ENCODE measurements at places on chromosomes 5 and 9.
A peak's percentile ranks its signal among the peaks of the same experiment; 100 is the strongest.

GRCh38 chr9:97575673-97576200 is 57.4 kb downstream of the TSTD2 start:
- DNase-seq, result no peak

- DNase-seq, result peak; percentile 33
These were observed 16.9 kb upstream of the PLCXD3 start for GRCh38 chr5:41527201-41527779.

DNA sequence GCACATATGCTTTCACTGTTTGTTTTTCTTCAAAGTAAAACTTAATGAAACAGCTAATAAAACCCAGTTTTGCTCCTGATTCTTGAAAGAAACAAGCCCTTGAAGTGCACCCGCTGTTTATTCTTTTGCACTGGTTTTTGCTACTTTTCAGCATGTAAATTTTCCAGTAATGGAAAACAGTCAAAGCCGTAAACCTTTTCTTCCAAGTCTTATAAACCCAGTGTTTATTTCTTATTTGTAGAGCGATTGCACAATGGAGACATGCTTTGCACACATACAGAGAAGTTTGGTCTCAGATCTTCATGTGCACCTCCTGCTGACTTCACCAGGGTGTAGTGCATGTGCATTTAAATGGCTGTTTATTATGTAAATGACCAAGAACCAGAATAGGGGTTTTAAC is 51.8 kb downstream of the ATG10 start:
- DNase-seq, result no peak

DNA sequence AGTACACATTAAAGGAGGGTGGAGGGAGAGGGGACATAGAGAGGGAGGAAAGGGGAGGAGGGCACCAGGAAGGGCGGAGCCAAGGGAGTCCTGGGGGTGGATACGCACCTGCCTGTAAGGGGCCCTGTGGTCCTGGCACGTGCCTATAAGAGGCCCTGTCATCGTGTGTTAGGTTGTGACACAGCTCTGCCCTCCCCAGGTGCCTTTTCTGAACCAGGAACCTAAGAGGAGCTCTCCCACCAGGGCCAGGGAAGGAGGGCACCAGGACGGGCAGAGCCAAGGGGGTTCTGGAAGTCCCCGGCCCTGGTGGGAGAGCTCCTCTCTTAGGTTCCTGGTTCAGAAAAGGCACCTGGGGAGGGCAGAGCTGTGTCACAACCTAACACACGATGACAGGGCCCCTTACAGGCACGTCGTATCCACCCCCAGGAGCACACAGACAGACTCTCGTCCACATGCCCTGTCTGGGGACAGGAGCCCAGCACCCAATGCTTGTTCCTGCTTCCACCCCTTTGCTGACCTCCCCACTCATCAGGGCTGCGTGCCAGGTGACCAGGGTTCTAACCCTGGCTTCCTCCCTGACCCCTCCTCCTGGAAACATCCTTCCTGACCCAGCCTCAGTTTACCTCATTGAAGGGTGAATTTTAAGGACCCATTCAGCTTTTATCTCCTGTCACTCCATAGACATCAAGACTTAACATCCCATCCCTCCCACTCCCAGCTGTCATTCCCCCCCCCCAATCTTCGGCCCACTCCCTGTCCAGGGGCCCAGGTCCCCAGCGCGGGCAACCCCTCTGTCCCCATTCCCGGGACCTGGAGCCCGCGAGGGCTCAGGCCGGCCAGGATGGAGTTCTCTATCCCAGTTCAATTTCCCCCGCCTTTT is 12.9 kb upstream of the OLFM1 start:
- DNase-seq, result no peak

DNA sequence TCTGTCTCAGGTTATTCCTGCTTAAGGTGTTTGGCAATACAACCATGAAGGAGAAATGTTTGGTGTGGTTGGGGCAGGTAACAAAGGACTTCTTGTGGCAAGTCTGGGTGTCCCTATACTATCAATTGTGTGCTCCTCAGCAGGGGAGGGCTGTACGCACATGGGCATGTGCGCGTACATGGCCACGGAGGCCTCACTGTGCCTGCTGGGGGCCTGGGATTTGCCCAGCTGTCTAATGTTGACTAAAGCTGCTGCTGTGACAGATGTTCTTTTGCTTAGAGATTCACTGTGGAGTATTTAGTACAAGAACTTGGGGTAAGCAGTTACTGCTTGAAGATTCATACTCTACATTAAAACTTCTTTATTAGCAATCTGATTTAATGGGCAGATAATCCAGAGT is 97.5 kb downstream of the HSPA4 start:
- DNase-seq, result no peak

- no peak for DNase-seq
These were observed 28.5 kb downstream of the CD180 start for GRCh38 chr5:67168069-67168468.

GRCh38 chr9:2634153-2634552 is 12.6 kb downstream of the VLDLR start:
- DNase-seq, result no peak

DNA sequence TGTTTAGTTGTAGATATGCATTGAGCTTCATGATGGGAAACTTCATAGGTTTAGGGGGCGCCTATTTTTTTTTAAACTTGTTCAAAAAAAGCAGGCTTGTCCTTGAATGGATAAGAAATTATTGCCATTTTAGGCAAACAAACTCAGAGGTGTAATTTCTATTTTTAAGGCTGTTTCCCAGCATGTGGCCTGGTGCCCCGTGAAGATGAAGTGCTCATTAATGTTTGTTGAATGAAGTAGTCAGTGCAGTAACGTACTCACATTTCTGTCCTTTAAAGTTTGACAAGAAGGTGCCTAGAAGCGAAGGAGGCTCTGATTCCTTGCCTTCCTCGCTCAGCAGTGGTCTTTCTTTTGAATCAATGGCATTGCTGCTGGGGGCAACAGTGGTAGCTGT is 54.3 kb downstream of the ZNF618 start:
- DNase-seq, result no peak

DNA sequence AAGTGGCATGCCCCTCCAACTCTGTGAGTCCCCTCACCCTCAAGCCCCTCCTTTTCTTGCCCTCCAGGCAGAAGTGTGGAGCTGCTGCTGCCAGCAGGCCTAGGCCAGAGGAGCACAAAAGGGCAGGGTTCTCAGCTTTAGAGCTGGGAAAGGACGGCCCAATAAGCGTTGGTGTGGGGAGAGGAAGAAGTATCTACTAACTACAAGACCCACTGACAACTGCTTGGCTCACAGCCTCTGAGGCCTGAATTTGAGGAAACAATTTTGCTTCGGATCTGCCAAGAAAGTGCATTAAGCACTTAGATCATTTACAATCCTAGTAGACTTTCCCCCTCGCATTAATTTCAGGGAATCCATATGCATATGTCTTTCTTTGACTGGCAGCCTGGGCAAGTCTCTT is 179.4 kb downstream of the SNX18 start:
- DNase-seq, result no peak

- DNase-seq, result no peak
These were observed 113.9 kb downstream of the SEC61B start for GRCh38 chr9:99336005-99336404.

- no peak for DNase-seq
These were observed 94.4 kb downstream of the TMEM215 start for GRCh38 chr9:32877639-32878217.

DNA sequence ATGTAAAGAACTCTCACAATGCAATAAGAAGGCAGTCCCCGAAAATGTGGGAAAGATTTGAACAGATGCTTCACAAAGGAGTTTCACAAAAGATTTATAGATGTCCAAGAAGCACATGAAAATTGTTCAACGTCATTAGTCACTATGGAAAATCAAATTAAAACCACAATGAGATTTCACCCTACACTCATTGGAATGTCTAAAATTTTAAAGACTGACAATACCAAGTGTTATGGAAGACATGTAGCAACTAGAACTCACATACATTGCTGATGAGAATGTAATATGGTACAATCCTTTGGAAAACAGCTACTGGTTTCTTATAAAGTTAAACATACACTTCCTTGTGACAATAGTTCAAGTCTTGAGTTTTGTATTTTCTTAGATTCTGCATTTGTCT is 11.0 kb upstream of the RECK start:
- DNase-seq, result no peak

All from HCT116 (cell line).